ENCODE measurements at places on chromosomes 5 and 9.

GRCh38 chr5:405421-405820, 37.6 kb upstream of the EXOC3 start:
- DNase-seq = no peak

DNA sequence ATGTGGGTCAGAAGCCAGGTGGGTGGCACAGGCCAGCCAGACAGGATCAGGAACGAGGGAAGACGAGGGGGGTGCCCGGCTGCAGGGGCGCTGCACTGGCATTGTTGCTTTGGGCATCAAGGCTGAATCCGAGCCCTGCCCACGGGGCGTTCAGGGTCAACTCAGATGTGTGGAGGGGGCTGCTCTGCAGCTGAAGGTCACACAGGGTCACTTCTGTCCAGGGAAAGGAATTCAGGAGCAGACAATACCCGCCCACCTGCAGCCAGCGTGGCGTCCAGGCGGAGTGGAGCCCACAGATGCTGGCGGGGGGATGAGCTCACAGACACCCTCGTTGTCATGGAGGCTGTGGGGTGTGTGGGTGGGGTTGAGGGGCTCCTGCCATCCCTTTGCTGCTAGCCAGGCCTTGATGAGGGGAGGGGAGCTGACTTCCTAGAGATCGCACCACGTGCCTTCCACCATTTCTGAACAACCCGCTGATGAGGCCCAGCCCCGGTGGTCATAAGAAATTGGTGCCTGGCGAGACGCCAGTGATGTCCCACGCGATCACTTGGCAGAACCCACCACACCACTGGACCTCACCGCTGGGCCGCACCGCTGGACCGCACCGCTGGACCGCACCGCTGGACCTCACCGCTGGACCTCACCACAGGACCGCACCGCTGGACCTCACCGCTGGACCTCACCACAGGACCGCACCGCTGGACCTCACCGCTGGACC, 31.2 kb downstream of the MRPL36 start:
- DNase-seq = no peak

GRCh38 chr9:87334366-87334765, 163.3 kb upstream of the DAPK1 start:
- DNase-seq = no peak

- DNase-seq = no peak
Observed at GRCh38 chr5:179986328-179986727, 78.6 kb upstream of the TBC1D9B start.

DNA sequence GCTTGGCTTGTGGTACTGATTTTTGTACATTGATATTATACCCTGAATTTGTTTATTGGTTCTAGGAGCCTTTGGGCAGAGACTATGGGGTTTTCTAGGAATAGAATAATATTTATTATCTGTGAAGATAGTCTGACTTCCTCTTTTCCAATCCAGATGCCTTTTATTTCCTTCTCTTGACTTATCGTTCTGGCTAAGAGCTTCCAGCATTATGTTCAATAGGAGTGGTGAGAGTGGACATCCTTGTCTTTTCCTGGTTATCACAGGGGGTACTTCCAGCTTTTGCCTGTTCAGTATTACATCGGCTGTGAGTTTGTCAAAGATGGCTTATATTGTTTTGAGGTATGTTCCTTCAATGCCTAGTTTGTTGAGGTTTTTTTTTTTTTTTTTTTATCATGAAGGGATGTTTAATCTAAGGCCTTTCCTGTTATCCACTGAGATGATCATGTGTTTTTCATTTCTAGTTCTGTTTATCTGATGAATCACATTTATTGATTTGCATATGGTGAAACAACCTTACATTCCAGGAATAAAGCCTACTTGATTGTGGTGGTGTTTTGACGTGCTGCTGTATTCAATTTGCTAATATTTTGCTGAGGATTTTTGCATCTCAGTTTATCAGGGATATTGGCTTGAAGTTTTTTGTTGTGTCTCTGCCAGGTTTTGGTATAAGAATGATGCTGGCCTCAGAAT, 77.5 kb downstream of the CERT1 start:
- DNase-seq = no peak

Measured in fibroblast of the conjunctiva (primary cell).